ENCODE measurements at places on chromosomes 2 and 18.

DNA sequence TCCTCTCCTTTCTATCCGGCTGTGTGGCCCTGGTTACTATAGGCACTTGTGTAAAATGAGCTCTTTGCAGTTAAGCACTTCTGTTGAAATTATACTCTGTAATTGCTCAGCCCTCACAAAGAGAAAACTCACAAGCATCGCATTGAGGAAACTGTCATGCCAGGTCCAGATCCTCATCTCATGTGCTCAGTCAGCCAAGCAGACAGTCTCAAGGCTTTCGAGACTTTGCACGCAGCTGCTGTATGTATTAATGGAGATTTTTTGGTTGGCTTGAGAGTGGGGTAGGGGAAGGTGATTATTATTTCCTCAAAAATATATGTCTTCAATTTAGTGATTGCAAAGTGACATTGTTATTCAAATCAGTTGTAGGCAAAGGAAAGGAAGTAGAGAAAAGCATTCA is 33.0 kb upstream of the PHLPP1 start:
- no peak for DNase-seq

GRCh38 chr2:195495966-195496365 is 161.1 kb upstream of the SLC39A10 start:
- no peak for DNase-seq

DNA sequence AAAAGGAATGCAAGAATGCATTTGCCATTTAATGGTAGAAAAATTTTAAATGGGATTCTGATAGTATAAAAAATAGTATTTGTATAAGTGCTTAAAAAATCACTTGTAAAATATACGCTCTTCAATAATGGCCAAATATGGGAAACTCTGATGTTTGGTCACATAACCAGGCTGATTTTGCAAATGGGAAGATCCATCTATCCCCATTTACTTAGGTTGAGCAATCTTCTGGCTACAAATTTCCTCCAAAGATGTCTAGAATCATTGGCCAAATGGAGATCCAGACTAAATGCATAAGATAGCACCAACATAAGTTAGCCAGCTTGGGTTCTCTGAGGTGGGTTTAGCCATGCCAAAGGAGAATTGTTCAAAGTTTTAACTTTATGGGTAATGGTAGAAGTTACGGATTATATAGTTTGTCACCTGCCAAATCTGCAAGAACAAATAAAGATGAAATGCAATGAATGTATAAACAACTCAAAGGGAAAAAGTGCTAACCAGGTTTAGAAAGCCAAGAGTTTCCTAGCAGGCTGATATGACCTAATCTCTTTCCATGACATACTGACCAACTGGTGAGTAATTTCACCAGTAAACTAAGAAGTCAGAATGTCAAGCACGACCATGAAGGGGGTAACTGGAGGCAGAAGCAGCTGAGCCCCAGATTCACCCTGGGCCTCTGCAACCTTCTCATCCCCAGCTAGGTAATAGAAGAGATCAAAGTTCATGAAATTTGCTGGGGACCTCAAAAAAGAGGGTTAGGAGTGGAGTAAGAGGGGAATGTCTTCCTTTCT is 10.0 kb downstream of the RHOB start:
- DNase-seq = no peak

DNA sequence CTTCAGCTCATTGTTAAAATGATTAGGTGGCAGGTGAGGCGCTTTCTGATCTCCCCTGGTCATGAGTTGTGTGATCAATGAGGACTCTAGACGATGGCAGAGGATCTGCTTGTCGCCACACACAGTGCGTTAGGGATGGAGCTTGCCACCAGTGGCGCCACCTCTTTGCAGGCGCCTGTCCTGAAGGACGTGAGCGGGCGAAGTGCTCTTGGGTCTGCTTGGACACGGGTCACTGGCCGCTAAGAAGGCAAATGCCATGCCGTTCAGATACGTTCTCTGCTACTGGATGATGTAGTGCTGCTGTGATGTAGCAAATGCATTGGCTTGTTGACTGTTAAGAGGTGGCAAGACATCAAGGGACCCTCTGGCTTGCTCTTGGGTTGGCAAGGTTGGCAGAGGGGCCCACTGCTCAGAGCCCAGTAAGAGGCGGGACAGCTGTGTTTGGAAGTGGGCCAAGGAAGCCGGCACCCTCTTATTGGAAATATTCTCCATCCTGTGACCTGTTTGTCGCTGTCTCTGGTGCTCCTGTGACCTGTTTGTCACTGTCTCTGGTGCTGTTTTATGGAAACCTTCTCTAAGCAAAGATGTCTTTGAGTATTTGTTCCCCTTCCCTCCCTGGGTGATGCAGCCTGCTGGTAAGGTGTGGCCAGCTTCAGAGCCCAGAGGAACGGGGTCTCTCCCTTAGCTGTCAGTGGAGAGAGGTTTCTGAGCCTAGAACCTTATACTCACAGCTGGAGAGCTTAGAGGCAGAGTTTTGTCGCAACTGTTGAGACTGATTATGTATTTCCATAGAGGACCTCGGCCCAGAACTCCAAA is 14.6 kb downstream of the LDLRAD4 start:
- DNase-seq = no peak

GRCh38 chr2:46525522-46526155 is 46.3 kb downstream of the TMEM247 start:
- no peak for DNase-seq

GRCh38 chr2:119827866-119828507 is 68.3 kb downstream of the PTPN4 start:
- no peak for DNase-seq

GRCh38 chr2:215825707-215826106 is 187.6 kb downstream of the MREG start:
- no peak for DNase-seq

GRCh38 chr2:152483276-152484063 is 148.5 kb downstream of the FMNL2 start:
- DNase-seq = no peak

Data from gastrocnemius medialis (tissue), 4 donors.